ENCODE measurements at places on chromosomes 5 and 9.
A peak's percentile ranks its signal among the peaks of the same experiment; 100 is the strongest.

- no peak for DNase-seq
Observed at GRCh38 chr5:112355058-112355685, 63.9 kb downstream of the EPB41L4A start.

- DNase-seq: no peak
Observed at GRCh38 chr5:139501381-139501780, 18.8 kb upstream of the STING1 start.

- no peak for DNase-seq
Observed at GRCh38 chr9:65449423-65449822, 164.4 kb upstream of the FOXD4L5 start.

DNA sequence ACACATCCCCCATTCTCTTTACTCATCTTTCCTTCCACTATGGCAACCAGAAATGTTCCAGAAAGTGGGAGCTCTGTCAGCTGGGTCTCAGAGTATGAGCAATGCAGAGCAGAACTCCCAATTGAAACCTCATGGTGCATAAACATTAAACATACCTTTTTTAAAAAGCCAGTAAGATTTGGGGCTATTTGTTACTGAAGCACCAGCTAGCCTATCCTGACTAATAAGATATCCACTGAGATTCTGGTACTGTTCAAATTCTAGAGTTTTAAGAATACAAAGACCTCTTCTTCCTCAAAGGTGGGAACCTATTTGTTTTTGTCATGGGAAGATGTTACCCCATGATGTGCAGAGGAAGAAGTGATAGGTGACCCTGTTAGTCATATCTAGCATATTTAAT is 46.1 kb upstream of the EGFLAM start:
- DNase-seq: no peak

- DNase-seq: peak; percentile 57
Observed at GRCh38 chr5:157571357-157571827, 4.2 kb downstream of the ADAM19 start.

- no peak for DNase-seq
Observed at GRCh38 chr5:93395971-93396379, 185.0 kb downstream of the NR2F1-AS1 start.

- no peak for DNase-seq
Observed at GRCh38 chr9:91929331-91929730, 20.7 kb downstream of the ROR2 start.

- no peak for DNase-seq
Observed at GRCh38 chr9:107276966-107277710, 5.9 kb upstream of the RAD23B start.

- peak; percentile 15 for DNase-seq
Observed at GRCh38 chr9:75265525-75265972, 177.2 kb downstream of the OSTF1 start.

DNA sequence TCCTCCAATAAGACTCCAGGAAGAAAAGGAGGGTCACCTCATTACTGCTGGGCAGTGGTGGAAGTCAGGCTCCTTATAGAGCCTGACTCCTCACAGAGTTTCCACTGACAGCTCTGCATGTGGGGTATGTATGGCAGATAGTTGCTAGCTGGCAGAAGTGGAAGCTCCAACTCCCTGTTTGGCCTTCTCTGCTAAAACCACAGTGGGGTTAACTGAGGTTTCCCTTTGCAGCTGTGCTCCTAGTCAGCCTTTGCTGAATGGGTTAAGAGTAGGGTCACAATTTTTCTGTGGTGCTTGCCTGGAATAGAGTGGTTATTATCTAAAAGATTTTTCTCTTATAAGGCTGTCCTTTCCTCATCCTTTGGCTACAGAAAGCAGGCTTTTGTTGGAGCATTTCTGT is 327.5 kb downstream of the FBXL17 start:
- no peak for DNase-seq

GRCh38 chr9:114616684-114617520 is 5.8 kb downstream of the TMEM268 start:
- DNase-seq: no peak

DNA sequence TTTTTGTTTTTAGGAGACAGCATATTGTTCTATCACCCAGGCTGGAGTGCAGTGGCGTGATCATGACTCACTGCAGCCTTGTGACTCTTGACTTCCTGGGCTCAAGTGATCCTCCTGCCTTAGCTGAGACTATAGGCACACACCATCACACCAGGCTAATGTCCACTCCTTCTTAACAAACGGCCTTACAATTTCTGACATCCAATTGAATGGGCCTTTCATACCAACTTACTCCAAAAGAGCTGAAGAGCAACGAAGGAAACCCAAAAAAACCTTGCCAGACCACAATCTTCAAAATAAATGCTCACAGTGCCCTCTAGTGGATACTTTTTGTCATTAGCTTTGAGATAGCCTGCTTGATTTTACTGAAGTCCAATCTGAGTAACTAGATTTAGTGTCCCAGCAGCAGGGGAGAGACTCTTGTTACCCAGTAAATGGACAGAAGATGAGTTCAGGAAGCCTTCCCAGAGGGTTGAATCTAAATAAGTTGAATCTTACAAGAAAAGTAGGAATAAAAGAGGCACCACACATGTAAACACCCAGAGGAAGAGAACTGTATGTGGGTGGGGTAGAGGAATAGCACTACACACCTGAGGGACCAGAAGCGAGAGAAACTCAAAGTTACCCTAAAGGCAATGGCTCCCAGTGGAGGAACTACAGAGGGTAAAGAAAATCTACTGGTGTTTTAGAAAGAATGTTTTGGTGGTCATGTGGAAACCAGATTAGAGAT is 9.3 kb downstream of the ZNF622 start:
- DNase-seq: peak; percentile 26

DNA sequence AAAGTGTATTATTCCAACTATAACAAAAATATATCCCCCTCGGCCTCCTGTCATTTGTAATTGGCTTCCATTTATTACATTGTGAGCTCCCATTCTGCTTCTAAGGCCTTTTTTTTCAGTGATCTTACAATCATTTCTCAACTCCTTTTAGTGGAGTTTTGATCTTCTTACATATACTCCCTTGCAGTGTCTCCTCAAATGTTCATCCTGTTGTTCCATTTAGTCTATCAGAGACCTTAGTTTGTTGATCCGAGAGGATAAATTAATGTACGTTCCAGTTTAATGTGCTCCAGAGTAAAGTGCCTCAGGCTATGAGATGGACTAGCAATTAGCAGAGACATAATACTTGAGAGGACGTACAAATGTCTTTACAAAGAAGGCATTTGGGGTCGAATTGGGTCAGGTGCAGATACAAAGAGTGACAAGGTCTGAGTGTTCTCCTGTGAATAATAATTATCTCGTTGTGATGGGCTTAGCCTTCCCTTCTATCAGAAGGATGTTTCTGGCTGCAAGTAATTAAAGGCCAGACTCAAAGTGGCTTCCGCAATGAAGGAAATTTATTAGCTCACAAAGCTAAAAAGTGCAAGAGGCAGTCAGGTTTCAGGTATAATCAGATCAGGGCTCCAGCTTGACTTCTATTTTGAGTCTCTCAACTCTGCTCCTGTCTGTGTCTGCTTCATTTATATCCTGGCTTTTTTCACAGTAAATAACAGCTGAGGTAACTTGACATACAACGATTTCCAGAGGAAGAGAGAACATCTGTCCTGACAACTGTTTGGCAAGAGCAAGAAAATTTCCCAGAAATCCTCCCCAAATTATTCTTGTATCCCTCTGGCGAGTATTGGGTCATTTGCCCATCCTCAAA is 30.1 kb downstream of the ARRDC3 start:
- DNase-seq: no peak

DNA sequence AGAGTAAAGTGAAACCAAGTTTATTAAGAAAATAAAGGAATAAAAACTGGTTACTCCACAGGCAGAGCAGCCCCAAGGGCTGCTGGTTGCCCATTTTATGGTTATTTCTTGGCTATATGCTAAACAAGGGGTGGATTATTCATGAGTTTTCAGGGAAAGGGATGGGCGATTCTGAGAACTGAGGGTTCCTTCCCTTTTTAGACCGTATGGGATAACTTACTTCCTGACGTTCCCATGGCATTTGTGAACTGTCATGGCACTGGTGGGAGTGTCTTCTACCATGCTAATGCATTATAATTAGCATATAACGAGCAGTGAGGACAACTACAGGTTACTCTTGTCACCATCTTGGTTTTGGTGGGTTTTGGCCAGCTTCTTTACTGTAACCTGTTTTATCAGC is 323.9 kb upstream of the PTGER4 start:
- DNase-seq: no peak

DNA sequence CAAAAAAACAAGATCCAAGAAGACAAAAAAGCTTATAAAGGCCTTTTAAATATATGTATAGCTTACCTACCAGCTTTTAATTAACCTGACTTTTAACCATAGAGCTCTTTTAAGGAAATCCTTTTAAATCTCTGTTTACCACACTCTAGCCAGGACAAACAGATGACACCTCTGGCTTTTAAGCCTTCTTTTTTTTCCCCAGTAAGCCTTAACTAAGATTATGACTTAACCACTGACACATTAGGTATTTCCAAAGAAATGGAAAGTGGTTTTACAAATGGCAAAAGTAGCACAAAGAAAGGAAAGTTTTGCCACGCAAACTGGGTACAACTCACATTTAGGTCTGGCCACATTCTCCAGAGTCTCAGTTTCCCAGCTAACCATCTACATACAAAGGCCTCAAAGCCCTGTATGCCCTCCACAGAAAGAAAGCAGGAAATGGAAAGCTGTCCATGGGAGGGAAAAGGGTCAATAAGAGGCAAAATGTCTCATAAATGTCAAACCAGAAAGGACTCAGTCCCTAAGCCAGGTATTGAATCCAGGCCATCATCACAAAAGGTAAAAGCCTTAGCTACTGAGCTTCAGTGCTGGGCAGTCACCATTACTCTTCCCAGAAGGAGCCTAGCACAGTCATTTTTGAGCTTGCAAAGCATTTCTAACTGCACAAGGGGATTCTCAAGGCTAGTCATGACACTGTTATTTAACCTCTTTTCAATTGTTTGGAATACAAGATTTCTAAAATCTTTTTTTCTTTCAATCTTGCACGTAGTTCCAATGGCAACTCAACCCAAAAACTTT is 19.7 kb downstream of the TMEM161B start:
- DNase-seq: no peak

- no peak for DNase-seq
Observed at GRCh38 chr9:135750786-135751185, 48.8 kb downstream of the KCNT1 start.

- DNase-seq: no peak
Observed at GRCh38 chr9:35867538-35867937, 2.7 kb downstream of the OR13J1 start.

- DNase-seq: no peak
Observed at GRCh38 chr9:9615086-9615485, 997.7 kb downstream of the PTPRD start.

- DNase-seq: no peak
Observed at GRCh38 chr9:109253637-109254284, 67.1 kb downstream of the EPB41L4B start.

DNA sequence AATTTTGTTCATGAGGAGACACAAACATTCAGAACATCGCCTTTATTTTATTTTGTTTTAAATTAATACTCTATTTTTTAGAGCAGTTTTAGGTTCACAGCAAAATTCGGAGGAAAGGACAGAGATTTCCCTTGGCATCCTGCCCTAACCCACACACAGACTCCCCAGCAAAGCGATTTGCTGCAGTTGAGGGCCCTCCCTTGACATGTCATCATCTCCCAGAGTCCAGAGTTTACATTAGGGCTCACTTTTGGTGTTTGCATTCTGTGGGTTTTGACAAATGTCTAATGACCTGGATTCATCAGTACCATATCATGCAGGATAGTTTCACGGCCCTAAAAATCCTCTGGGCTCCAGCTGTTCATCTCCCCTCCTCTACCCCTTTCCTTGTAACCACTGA is 33.6 kb upstream of the COL5A1 start:
- no peak for DNase-seq

- no peak for DNase-seq
Observed at GRCh38 chr5:39680213-39680612, 255.4 kb upstream of the DAB2 start.

DNA sequence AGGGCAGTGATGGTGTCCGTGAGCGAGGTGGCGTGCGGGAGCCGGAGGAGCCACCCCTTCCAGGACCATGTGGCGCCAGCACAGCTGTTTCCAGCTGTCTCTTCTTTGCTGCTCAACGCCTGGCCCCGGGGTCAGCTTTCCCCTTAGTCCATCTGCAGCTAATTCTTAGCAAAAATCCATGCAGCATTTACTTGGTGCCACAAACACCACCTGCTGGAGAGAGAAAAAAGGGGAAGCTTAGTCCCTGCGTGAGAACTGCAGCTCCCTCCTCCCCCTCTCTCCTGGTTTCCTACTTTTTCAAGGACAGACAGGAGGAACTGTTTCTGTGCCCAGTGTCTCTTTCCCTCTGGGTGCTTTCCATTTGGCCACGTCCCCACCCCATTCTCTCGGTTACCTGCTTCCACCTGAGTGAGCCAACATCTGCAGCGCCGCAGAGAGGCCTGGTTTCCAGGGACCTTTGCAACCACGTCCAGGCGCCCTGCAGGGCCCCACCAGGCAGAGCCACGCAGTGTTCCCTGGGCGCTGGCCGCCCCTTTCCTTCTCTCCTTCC is 3.4 kb downstream of the SLC6A19 start:
- DNase-seq: peak; percentile 52

DNA sequence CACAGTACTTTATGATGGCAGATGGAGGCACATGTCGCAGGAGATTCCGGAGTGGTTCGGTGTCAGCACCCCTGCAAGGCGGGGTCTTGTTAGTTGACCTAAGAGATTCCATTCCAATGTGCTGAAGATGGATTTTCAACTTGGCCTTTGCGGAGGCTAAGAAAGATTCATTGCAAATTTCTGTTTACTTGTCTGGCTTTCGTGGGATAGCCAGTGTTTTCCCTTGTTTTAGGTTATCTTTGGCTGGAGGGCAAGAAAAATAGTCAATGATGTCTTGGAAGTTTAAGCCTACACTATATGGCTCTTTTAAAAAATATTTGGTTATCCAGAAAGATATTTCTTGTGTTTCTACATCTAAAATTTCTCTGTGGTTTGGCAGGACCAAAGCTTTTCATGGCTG is 123.6 kb upstream of the PTCH1 start:
- DNase-seq: no peak

DNA sequence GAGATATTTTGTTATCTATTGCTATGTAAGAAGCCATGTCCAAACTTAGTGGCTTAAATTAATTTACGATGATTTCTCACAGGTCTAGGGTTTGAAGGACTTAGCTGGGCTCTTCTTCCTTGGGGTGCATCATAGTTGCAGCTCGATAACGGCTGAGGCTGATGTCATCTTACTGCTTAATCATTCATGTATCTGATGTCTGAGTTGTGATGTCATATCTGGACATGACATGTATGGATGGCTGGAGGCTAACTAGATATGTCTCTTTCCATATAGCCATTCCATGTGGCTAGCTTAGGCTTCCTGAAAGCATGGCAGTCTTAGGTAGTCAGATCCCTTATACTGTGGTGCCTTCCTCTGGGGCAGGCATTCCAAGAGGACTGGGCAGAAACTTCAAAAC is 31.6 kb downstream of the ADGRV1 start:
- no peak for DNase-seq

GRCh38 chr5:67051164-67051563 is 145.4 kb downstream of the CD180 start:
- DNase-seq: no peak
